ENCODE measurements at places on chromosomes 6 and 20.

GRCh38 chr6:804317-804716 lies 111.4 kb upstream of the EXOC2 start:
- DNase-seq: no peak

DNA sequence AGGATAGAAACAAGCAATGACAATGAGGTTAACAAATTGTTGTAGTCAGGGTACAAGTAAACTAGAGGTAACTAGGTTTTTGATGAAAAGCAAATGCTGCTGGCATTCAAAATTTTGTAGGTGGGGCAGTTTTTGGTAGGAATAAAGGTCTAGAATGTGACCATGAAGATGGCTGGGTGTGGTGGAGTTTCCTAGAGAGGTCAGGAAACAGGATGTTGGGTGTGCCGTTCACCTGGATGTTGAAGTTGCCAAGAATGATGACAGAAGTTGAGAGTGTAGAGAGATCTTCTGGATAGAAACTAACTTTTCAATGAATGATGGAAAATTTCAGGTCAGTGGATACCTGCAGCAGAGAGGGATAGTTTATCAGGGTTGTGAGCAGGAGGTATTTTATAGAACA lies 22.7 kb downstream of the MAPK14 start:
- DNase-seq: no peak

GRCh38 chr6:148693882-148694484 lies 52.8 kb upstream of the UST start:
- no peak for DNase-seq

GRCh38 chr6:11097476-11097875 lies 3.8 kb downstream of the SMIM13 start:
- no peak for DNase-seq

DNA sequence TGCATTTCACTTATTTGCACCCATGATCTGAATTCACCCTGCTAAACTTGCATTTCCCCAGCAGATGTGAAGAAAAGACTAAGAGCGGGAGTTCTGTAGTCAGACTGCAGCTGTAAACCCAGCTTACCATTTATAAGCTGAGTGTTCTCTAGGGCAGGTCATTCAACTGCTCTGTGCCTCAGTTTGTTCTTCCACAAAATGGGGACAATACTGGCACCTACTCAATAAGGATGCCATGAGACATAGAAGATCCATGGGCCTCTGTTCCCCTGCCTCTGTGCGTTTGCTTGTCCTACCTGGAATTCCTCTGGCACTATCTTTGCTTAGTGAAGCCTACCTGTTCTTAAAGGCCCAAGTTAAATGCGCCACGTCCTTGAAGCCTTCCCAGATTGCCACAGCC lies 12.2 kb upstream of the MDFI start:
- DNase-seq: no peak

DNA sequence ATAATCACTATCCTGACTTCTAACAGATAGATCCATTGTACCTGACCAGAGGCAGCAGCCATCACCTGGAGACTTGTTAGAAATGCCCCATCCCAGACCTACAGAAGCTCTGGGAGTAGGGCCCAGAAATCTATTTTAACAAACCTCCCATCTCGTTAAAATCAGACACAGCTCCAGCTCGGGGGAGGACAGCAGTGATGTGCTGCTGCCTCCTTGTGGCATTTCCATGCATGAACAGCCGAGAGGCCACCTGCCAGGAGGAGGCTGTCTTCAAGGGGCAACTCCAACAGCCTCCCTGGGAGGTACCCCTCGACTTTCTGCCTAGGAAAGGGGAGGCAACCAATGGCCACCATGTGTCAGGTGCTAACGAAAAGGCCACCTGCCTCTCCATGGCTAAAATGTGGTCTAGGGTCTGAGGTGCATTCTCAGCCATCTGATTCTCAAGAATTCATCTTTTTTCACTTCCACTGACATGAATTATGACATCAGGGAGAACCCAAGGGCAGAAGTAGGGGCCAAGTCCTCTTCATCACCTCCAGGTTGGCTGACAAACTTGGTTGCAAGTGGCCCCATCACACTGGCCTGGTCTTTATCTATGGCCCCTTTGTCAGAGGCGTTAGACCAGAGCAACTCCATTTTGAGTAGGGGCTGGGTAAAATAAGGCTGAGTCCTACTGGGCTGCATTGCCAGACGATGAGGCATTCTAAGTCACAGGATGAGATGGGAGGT lies 12.2 kb upstream of the KCNK15 start:
- peak; percentile 73 for DNase-seq

DNA sequence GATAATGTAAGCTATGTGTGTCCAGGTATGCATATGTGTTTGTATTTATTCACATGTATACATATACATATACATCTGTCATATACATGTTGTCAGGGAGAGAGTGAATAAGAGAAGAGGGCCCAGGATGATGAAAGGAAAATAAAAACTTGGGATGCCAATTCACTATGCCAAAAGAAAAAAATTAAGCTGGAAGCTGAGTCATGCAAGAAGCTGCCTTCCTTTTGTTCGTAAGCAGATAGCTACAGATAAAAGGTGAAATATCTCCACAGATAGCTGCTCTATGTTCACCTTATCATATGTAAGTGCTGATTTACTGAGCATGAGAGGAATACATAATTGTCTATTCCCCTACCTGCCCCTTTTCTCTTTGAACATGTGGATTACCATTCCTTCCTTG lies 579.9 kb downstream of the EPM2A start:
- no peak for DNase-seq

GRCh38 chr6:130322673-130323268 lies 43.0 kb upstream of the TMEM200A start:
- DNase-seq: peak; percentile 73

- peak; percentile 33 for DNase-seq
Measured at GRCh38 chr20:32205110-32205842, 2.3 kb downstream of the PLAGL2 start.

DNA sequence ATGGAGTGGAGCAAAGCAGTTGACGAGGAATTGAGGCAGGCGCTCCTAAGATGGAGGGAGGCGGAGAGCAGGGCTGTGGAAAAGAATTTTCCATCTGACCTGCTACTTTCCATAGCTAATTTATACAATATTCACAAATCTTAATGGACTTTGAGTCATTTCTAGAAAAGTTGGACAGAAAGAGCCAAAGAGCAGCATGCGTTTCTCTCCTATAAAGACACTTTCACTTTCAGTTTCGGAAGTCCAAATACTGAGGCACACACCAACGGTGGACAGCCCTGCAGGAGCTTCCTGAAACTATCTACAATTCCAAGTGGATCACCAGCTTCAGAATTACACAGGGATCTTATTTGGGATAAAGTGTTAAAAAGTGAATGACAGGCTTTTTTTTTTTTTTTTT lies 43.5 kb downstream of the PANK2 start:
- DNase-seq: no peak

DNA sequence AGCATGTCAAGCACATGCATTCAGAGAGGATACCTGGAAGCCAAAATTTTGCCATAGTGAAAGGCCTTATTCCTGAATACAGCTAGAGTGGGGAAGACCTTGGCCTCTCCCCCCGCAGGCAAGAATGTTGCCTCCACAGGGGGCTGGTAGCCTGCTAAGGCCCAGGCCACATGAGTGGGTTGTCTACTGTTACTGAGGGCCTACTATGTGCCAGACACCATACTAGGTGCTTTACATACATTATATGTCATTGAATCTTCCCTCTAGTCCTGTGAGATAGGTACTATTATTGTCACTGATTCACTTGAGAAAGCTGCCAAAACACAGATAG lies 642 bp upstream of the PI16 start:
- DNase-seq: no peak

DNA sequence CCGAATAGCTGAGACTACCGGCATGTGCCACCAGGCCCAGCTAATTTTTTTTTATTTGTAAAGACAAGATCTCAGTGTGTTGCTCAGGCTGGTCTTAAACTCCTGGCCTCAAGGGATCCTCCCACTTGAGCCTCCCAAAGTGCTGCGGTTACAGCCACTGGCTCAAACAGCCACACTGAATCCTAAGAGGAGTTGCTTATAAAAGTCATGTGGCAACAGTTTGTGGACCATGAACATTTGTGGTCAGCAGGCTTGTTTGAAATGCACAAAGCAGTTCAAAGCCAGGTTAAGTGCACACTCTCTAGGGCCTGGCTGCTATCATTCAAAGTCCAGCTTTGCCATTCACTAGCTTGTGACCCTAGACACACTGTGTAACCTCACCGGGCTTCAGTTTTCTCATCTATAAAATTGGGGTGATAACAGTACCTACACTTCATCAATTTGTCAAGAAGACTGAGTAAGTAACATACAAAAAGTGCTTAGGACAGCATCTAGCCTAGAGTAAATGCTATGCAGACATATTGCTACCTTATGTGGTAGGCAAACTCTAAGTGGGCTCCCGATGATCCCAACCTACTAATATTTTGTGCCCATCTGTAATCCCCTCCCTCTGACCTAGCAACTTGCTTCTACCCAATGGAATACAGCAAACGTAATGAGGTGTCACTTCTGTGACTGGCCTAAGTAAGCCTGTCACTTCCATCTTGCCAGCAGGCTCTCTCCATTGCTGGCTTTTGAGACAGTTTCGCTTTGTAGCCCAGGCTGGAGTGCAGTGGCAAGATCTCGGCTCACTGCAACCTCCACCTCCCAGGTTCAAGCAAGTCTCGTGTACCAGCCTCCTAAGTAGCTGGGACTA lies 122.9 kb downstream of the ZMYND8 start:
- peak; percentile 78 for DNase-seq

DNA sequence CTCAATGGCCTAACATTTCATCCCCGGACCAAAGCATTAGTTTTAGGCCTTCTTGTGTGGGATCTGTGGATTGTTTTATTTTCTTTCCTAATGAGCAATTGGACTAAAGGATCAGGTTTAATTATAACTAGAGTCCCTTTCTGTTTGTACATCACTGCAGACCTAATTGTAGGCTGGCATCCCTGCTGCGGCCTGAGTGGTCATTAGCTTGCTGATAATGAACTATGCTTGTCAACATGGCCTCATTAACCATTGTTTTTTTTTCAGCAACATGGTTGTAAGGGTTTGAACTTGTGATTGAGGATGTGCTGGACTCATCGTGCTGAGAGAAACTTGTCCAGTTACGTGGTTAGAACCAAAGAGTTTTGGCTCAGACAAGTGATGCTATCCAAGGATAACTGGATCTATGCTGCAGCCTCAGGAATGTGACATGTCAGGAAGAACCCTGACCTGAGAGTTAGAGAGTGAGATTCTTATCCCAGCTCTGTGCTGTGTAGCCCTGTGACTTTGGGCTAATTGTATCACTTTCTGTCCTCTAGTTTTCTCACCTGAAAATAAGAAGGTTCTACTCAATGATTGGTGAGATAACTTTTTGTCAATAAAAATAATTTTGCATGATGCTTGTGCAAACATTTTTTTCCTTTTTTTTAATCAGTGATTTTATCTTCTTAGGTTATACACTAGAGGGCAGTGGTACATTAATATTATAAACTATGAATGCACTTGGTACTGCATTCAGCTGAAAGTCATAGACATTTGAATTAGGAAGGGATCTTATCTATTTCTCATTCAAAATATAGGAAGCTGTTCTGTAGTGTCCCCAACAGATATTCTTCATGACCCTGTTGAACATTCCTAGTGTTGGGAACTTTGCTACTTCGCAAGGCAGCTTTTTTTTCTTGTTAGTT lies 140.9 kb downstream of the RNF144B start:
- no peak for DNase-seq

DNA sequence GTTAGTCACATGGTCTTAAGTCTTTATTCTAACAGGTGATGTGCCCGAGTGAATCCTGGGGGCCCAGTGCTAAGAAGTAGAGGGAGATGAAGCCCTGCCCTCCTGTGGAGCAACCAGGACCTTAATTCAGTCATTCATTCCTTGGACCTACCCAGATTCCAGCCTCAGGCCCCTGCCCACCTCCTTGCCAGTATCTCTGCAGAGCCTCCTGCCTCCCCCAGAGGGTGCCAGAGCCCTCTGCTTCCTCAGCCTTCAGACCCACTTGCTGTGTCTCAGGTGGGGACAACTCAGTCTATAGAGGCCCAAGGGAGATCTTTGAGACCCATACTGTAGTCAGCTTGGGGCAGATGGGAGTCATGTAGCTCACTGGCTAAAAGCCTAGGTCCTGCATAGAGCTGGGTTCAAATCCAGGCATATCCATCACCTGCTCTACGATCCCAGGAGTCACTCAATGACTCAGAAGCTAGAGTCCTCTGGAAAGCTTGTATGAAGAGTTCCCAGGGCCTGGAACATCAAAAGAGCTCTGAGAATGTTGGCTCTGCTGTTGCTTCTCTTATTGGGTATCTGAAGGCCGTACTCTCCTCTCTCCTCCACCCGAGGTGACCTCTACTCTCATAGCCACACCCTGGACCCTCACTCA lies 3.9 kb upstream of the SIGLEC1 start:
- DNase-seq: peak; percentile 51

DNA sequence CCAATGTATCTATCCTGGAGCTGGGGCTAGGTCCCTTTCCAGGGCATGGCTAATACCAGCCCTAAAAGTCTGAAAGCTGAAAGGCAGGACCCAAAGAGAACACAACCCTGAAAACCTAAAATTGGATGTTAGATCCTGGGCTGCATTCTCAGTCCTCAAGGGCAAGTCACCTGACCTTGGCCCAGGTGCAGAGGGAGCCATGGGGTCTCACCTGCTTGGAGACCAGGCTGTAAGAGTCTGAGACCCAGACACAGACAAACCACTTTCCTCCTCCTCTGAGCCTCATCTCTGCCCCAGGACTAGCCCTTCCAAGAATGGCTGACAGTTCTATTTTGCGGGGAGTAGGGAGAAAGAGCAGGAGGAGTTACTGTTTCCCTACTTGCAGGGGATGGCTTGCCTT lies 60.0 kb downstream of the EFCAB8 start:
- DNase-seq: no peak

DNA sequence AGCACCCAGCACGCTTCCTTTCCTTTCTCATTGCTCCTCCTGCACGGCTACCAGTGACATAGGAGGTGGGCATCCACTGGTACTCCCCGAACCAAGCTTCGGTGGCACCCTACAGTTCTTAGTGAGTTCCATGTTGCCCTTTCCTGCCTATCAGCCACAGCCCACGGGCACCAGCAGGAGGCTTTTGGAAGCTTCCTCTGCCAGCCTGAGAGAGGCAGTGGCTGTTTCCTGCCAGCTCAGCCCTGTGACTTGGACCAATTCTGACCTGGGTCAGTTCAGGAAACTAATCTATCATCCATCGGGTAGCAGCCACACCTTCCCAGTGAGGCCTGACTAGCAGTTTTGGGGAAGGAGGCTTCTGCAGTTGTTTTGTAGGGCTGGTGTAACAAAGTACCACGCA lies 176.4 kb upstream of the UST start:
- DNase-seq: no peak

- DNase-seq: peak; percentile 48
Measured at GRCh38 chr20:52060794-52061714, 130.5 kb downstream of the ZFP64 start.

DNA sequence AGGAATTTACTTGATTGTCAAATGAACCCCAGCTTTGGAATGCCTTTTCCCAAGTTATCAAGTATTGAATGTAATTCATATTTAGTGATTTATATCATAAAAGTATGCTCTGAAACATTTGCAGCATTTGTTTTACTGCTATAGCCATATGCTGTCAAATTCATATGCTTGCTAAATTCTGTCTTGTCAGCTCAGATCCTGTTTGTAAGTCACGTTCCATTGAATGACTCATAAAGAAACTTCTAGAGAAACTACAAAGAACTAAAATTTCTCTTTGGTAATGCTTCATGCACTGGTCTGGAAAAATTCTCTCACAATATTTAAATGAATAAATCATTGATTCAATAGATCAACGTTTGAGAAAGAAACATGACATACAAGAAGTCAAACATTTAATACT lies 445.9 kb downstream of the PHF3 start:
- DNase-seq: peak; percentile 72

Data from fibroblast of upper back skin (primary cell).